ENCODE measurements at places on chromosomes 5 and 9.

DNA sequence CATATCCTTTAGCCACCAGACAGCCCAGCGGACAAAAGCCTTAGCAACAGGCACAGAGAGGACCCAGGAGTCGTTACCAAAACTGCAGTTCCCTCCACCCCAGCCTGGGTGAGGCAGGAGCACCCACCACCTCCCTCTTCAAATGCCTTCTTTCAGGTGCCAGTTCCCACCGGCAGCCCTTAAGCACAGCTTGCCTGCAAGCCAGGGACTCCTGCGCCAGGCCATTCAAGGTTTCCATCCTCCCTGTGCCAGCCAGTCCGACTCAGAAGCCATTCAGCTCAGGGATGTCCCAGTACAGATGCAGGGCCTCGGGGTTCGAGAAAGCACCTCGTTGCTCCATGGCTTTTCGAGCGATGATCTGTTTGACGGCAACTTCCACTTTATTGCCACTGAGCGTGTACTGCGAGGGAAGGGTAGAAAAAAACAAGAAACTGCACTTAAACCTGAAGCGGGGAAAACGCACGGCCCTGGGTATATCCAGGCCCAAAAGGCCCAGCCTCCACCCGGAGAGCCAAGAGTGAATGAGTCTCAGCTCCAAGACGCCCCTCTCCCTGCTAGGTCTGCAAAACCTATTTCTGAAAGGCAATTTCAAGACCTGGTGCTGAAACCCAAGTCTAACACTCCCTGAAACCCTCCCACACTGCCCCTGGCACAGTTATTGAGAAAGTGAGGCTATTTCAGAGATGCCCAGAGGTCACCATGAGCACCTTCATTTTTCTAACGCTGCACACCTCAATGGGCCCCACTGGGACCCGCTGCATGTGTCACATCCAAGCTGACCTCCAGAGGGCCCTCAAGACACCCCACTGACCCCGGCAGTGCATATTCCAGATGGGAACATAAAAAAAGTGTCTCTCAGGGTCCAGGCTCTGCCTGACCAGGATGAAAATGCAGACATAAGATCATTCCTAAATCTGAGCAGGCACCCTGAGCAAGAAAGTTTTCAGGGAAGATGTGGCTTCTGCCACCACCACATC is 36.8 kb upstream of the ZNF354A start:
- no peak for DNase-seq

DNA sequence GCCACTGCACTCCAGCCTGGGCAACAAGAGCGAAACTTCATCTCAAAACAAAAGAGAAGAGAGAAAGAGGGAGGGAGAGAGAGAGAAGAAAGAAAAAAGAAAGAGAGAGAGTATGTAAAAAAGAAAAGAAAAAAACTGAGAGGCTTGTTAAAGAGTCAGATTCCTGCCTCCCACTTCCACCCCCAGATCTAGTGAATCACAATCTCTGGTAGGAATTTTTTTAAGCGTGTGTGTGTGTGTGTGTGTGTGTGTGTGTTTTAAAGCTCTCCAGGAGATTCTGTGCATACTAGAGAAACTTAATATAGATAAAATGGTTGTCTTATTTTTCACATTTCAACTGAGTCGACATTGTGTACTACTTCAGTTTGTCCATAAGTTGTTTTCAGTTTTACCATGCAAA is 32.0 kb downstream of the SAR1B start:
- DNase-seq: peak; percentile 16

DNA sequence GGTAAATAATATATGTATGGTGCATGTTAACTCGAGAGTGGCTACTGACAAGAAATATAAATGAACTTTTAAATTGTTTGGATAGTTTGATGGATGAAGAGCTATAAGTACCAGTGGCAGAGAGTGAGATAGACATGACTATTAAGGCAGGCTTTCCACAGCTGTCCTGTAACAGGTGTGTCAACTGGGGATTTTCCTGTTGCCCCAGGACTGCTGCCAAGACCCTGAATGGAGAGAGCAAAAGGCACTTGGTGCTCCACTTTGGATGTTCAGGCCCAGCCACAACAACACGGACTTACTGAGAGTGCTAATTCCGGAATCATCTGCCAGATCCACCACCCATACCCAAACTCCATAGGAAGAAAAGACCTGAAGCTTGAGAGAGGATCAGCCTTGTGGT is 215.1 kb downstream of the SEC61B start:
- no peak for DNase-seq

GRCh38 chr5:89606939-89607534 is 724.1 kb upstream of the MEF2C start:
- DNase-seq: no peak

- peak; percentile 84 for DNase-seq
Observed at GRCh38 chr9:5529683-5530221, 19.4 kb downstream of the PDCD1LG2 start.

DNA sequence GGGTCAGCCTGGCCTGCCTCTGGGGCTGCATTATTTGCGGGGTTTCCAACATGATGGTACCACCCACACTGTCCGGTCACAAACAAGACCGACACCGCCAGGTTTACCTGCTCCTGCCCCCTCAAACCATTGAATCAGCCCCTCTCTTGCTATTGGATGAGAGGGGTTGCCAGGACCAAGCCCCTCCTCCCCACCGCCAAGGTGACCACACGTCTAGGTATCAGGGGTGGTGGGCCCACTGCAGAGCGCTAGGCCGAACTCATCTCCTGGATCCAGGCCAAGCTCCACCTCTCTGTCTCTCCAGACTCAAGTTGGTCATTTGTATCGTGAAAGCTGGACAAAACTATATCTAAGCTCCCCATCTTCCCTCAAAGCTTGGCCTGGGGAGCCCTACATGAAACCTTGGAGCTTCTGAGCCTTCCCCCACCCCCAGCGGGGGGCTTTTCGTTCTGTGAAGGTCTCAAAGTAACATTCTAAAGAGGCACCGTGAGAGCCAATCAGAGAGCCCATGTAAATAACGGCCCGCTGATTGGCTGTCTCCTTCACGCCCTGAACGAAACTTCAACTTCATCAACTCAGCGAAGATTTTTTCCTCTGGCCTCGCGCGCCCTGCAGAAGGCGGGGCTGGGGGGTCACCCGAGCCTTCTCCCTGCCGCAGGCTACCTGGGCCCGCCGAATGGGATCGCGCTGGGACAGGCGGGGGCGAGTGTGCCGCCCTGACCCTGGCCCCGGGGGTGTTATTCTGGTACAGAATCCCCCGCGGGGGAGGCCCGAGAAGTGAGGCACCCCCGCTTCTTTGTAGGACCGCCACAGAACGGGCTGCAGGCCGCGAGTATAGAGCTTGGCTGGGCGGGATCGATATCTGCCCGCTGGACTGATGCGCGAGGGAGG is 49.6 kb upstream of the PSD2 start:
- peak; percentile 93 for DNase-seq

DNA sequence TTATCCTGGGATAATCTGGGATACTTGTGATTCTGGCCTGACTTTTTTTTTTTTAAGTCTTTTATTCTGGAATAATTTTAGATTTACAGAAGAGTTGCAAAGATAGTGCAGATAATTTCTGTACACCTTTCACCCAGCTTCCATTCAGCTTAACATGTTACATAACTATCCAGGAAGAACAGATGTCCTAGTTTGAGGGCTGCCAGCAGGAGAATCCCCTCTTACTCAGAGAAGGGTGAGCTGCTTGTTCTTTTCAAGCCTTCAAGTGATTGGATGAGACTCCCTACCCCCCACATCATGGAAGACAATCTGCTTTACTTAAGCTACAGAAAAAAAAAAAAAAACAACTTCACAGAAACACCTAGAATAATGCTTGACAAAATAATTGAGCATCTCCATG is 254.2 kb downstream of the TRIM32 start:
- no peak for DNase-seq

DNA sequence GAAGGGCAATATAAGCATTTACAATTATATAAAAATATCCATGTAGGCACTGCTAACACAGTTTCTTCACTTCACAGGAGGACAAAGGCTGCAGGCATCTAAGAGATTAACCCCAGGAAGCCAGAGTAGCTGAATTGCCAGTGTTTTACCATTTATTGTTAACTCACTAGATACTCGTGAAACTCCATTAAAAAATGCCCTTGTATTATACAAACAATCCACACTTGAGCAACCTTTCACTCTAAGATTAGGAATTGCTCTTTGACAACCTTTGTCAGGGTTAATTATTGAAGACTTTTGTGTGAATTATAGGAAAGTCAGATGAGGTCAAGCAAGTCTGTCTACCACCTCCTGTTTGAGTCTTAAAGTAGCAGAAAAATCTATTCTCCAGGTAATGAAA is 317.8 kb downstream of the ADGRV1 start:
- DNase-seq: no peak

DNA sequence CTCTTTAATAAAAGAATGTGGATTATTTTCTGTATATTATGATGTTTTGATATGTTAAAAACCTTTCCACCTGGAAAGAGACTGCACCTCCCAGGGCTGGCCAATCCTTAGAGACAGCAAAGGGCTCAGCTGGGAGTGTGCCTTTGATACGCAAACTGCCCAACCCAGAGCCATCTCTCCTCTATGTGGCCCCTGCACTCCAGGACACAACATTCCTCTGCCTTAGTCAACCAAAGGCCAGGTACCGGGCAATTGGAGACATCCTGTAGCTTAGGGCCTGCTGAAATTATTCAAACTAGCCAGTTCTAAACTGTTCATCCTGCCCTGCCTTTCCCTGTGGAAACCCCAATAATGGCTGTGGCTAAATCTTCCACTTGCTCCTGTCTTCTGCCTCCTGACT is 5.0 kb upstream of the HSPB3 start:
- DNase-seq: no peak

DNA sequence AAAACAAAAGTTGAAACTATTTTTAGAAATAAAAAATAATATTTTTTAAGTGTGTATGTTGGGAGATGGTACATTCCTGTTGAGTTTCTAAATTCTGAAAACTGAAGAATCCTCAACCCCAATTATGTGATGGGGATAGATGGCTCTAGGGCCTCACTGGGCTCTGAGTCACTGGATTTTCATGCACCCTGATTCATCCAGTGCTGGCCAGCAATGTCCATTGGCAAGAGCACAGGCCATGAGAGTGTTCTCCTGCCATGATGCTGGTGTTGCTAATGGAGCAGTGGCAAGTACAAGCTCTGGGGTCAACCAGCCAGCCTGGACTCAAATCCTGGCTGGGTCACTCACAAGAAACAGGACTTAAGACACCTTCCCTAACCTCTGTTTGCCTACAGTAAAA is 23.3 kb downstream of the SMIM23 start:
- peak; percentile 35 for DNase-seq

GRCh38 chr9:107059220-107059619 is 196.3 kb downstream of the ZNF462 start:
- no peak for DNase-seq

All from NCI-H226 (cell line).